ENCODE measurements at places on chromosomes 4 and X.
A peak's percentile ranks its signal among the peaks of the same experiment; 100 is the strongest.

- no peak for DNase-seq
These were observed 19.5 kb downstream of the EPGN start for GRCh38 chr4:74327762-74328161.

GRCh38 chrX:154890990-154891639 is 5.0 kb downstream of the F8A1 start:
- no peak for DNase-seq

DNA sequence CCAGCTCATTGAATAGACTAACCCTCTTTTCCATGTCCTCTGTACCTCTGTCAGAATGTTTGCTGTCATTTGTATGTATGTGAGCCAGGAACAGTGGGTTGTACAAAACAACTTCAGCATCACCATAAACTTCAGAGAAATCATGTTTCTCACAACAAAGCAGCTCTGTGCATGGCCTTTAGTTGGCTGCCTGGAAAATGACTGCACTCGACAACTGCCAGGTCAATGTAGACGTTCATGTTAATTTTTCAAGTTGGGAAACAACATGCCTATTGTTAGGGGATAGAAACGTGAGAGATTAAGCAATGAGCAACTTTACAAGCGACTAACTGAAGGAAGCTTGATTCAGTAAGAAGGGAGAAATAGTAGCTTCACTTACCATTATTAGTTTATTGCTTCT is 17.9 kb upstream of the CXCL11 start:
- no peak for DNase-seq

DNA sequence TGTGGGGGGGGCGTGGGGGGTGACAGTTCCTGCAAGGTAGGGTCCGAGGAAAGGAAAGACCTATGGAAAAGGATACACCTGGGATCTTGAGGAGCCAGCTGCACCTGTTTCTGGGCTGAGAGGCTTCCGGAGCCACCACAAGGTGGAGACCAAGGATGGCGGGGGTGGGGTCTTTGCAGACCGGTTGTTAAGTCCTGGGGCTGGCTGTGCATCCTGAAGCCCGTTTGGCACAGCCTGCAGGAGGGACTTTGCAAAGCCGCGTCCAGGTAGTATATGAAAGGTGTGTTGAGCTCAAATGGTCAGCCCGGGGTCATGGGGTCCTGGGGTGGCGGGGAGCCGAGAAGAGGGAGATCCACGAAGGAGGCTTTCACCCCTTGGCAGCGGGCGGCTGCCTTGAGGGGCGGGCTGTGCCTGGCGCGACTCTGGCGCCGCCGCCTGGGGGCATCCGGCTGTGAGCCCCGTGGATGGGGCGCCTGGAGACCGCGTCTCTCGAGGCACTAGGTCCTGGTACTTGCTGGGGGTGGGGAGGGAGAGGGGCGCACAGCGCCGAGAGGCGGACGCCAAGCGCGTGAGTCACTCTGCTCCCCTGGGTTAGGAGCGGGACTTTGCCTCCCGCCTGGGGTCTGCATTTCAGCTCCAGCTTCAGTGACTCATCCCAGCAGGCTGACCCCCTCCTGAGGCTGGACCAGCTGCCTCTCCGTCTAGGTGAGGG is 58.2 kb upstream of the DYNLT3 start:
- no peak for DNase-seq

- no peak for DNase-seq
These were observed 14.3 kb downstream of the CASK start for GRCh38 chrX:41909068-41909467.

- no peak for DNase-seq
These were observed 38.8 kb upstream of the CAPN6 start for GRCh38 chrX:111309083-111309482.

DNA sequence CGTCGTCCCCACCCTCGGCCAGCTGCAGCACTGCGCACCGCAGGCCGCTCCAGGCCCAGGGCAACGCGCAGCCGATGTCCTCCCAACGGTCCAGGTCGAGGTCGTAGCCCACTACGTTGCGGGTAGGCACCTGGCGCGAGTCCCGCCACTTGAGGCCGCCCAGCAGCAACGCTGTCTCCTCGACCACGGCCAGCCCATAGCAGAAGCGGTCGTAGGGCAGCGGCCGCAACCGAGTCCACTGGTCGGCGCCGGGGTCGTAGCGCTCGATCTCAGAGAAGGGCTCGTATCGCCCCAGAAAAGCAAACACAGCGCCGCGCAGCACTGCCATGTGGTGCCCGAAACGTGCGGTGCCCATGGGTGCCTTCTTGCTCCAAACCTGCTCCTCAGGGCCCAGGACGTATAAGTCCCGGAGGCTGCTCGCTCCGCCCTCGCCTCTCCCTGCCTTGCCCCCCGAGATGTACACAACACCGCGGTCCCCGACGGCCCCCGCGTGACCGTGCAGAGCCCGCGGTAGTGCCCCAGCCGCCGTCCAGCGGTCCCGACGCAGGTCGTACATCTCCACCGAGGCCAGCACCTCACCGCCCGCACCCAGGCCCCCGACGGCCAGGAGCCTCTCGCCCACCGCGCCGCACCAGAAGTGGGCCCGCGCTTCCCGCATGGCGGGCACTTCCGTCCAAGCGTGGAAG is 2.1 kb downstream of the KLHL34 start:
- no peak for DNase-seq

DNA sequence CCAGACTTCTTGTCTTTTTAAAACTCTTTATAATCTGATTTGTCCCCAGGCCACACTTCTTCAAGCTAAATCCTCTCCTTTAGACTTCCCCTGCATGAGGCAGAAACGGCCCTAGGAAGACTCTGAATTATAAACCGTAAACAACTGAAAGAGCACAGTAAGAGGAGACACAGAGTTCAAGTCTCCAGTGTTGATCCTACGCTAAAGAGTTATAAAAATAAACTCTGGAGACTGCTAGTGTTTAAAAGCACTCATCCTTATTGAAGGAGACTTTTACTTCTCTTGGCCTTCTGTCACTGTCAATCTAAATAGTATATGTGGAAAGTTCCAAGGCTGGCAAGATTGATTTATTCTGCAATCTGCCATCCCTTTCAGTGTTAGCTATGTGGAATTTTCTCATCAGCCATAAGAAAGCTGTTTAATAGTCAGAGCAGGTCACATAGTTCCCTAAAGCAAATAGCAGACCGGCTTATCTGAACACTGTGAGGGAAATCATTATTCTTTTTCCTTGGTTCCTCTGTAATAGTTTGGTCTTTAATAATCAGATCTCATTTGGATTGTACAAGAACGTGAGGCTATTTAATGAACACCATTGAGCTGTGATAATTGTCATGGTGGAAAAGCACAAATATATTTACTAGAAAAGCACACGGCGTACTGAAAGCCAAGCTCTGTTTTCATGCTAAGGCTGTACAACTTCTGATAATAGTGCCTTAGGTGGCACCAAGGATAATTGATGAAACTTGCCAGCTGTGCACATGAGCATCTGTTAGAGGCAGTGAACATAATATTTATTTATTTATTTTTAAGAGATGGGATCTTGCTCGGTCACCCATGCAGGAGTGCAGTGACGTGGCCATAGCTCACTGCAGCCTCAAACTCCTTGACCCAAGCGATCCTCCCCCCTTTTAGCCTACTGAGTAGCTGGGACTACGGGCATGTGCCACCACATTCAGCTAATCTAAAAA is 157.7 kb downstream of the CEP135 start:
- no peak for DNase-seq

DNA sequence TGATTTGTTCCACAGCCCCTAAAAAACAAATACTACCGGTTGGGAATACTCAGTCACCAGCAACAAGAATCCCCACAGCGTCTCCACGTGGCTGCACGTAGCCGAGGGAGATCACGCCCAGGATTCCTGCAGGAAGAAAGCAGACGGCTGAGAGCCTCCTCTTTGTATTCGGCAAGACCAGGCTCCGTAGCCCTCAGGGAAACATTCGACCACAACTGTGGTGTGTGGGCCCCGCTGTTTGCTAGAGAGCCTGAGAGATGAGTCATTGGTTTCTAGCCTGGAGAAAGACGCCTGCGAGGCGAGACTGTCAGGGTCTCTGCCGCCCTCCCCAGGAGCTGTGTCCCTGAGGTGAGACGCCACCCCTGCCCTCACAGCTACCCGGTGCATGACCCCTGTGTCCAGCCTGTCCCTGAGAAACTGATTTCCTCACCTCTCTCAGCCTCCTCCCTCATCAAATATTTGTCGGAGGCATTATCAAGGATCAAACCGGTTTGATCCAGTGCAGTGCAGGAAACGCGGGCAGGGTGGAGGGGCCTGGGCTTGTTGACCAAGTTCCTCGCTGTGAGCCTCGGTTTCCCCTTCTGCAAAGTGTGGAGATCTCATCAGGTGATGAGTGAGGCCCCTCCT is 4.7 kb upstream of the S100P start:
- DNase-seq = peak; percentile 97

GRCh38 chrX:9532349-9532748 is 67.5 kb downstream of the TBL1X start:
- DNase-seq = no peak

DNA sequence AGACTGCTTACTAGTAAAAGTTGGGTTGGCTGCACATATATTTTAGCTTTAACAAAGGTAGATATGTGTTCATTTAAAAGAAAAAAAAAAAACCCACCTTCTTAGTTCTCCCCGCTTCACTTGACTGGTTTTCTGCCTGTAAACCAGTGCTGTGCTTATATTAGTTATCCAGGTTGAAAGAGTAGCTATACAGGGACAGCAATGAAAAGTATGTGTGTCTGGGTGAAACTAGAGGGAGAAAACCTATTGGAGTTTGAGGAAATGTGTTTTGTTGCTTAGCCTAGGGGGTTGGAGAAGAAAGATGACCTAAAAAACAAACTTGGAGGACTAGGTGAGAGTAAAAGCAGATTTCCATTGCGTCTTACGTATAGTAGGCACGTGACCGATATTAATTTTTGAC is 4.5 kb downstream of the JADE1 start:
- no peak for DNase-seq

DNA sequence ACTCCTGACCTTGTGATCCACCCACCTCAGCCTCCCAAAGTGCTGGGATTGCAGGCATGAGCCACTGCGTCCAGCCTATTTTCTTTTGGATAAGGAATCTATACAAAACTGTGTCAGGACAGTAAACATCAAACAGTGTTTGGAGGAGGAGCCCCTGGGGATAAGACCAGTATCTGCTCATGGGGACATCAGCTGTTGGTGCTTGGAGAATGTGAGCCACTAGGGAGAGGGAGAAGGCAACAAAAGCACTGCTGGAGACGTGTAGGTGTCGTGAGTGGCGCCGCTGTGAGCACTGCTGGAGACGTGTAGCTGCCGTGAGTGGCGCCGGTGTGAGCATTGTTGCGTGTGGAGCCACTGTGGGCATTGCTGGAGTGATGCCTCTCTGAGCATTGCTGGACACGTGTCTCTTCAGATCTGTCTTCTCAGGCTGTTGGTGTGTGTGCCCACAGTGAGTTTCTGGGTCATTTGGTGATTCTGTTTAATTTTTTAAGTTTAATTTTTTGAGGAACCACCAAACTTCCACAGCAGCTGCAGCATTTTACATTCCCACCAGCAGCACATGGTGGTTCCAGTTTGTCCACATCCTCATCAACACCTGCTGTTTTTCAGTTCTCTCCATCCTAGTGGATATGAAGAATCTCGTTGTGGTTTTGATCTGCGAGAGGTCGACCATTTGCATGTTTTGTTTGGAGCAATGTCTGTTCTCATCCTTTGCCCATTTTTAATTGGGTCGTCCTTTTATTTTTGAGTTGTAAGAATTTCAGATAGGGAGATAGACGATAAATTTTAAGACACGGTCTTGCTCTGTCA is 19.0 kb downstream of the DGKQ start:
- DNase-seq = no peak

DNA sequence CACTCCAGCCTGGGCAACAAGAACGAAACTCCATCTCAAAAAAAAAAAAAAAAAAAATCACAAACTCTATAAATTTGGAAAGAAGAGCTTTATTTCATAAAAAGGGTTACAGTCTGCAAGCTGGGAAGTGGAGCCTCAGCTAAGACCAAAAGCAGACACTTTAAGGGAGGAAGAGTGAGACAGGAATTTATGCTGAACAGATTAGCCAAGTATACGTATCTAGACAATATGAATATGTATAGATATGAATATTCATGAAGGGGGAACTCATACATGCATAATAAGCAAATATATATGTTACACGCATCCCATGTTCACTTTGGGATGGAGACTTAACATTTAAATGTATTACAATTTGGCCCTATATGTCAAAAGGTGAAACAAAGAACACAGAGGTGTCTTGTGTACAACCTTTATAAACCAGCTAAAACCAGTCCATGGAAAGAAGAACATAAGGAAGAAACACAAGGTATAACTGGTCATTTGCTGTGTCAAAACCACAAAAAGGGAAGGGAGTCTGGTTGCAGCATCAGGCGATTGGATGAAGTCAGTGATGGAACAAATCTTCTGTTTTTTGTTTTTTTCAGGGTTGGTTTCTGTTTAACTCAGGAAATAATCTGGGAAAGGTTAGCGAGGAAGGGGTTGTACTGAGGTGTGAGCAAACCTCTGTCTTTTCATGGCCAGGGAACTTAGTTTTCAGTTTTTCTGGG is 130.0 kb upstream of the MAOA start:
- DNase-seq = no peak

DNA sequence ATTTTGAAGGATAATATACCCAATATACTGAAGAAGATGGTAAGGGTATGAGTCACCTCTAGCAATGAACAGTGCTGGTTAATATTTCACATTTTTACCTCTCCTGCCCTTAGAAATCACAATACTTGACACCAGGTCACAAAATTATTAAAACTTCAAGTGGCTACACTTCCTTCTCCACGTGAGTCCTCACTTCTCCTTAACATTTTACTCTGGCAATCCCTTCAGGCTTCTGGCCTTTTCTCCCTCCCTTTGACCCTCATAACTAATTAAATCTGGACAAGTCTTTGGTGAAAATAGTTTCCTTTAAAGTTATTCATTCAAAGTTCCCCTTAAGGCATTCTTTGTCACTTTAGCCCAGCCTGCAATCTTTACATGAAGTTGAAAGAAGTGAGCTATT is 190.4 kb downstream of the UNC5C start:
- no peak for DNase-seq

DNA sequence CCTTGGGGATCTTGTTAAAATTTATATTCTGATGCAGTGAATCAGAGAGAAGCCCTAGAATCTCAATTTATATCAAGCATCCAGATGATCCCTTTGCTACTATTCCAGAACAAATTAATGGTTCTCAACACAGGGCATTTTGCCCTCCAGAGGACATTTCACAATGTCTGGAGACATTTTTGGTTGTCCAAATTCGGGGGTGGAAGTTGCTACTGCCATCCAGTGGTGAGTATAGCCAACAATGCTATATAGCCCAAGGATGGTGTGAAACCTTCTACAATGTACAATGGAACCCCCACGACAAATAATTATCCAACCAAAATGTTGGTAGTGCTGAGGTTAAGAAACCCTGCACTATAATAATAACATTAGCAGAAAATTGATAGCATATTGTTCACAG is 2440.0 kb downstream of the PCDH7 start:
- DNase-seq = no peak

GRCh38 chr4:77040270-77040669 is 35.5 kb downstream of the CCNI start:
- DNase-seq = no peak

Data from NCI-H226 (cell line).